ENCODE measurements at places on chromosomes 1 and 21. TPM values are rescaled to one million over a fixed set of nuclear protein-coding genes. Genes with fewer than 3 reads are reported as not detected.

Gene HSPA6
- polyA plus RNA-seq: 0.46 TPM

Gene NBPF20
- 3.0 TPM for polyA plus RNA-seq

Gene NBPF3
- 16.9 TPM for polyA plus RNA-seq

Gene SPATA17
- polyA plus RNA-seq: 15.8 TPM

Gene TBX15
- polyA plus RNA-seq: 0.31 TPM

DNA sequence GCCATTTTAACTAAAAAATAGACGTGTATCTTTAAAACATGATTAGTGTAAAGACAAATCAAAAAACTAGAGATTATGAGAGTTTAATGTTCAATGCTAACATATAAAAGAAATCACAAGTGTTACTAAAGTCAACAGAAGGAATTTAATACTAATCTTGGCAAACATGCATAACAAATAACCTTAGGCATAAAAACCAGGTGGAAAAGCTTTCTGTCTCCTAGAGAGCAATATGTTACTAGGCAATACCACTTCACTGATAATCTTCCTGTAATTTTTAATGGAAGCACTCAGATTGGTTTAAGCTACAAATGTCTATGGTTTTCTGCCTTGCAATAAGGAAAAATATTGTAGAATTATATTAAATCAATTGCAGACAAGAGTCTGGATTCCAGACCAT is 121.9 kb downstream of the NME7 start:
- no peak for DNase-seq

GRCh38 chr1:74005533-74005932 is 192.4 kb downstream of the LRRIQ3 start:
- DNase-seq: no peak

GRCh38 chr1:199743227-199743626 is 284.3 kb upstream of the NR5A2 start:
- no peak for DNase-seq

- DNase-seq: no peak
These were observed 5.6 kb downstream of the SH3BP5L start for GRCh38 chr1:248820041-248820585.

GRCh38 chr1:202837746-202838262 is 27.1 kb downstream of the PCAT6 start:
- DNase-seq: no peak

GRCh38 chr1:162720996-162721395 is 69.5 kb upstream of the HSD17B7 start:
- DNase-seq: no peak

- no peak for DNase-seq
These were observed 252.6 kb downstream of the RHOU start for GRCh38 chr1:228987736-228988506.

GRCh38 chr1:46248122-46248920 is 758 bp downstream of the RAD54L start:
- DNase-seq: no peak
